ENCODE measurements at places on chromosomes 4 and X.

GRCh38 chrX:4935846-4936245, 1222.4 kb upstream of the PRKX start:
- peak; percentile 35 for DNase-seq

DNA sequence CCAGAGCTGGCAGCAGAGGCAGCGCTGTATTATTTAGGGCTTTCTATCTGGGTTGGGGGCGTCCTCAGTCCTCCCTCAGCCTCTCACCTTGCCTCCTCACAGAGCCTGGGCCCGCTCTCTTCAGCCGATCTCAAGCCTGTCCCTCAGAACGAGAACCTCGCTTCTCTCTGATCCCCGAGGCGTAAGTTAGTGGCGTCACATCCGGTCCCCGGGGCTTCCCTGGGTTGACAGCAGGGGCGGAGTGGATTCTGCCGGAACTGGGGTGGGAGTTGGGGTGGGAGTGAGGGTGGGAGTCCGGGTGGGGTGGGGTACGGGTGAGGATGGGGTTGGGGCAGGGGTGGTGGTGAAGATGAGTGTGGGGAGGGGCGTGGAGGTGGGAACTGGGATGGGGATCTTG, at the start of gene MAGEA10:
TSS of gene MAGEA10 (minus strand) at position 190 of the 397 bp plus-strand sequence. CDS start 2,957 bp downstream, outside the sequence.
- DNase-seq: no peak

- DNase-seq: no peak
Observed at GRCh38 chr4:147485167-147485566, 4.3 kb downstream of the EDNRA start.

DNA sequence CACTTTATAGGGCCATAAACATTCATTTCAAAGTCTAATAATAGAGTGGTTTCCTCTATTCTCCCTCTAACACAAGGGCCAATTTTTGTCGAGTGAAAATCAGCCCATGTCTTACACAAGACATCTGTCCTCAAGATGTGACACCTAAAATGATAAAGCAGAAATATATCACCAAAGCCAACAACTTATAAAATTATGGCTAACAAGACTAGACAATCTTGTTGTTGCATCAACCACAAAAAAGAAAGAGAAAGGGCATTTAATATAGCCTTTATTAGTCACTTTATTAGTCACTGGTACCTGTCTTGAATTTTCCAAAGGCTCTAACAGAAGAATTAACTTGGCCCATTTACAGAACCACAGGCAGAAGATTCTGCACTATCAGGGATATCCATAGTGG, 161.6 kb downstream of the SMIM20 start:
- DNase-seq: peak; percentile 21

DNA sequence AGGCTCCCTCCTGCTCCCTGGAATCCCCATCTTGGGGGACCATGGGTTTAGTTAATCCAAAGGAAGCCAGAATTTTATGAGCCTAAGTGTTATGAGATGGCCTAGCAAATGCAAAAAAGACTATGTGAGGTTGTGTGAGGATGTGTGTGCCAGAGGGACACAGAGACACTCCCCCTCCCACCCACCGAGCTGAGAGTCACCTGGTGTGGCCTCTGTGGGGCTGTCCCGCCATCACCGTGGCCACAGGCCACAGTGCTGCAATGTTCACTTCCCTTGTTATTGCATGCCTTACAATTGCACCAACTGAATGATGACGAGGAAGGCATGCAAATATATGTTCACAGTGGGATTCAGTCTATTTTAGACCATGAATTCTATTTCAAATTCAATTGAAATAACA, 601 bp upstream of the FGFBP2 start:
- peak; percentile 67 for DNase-seq

DNA sequence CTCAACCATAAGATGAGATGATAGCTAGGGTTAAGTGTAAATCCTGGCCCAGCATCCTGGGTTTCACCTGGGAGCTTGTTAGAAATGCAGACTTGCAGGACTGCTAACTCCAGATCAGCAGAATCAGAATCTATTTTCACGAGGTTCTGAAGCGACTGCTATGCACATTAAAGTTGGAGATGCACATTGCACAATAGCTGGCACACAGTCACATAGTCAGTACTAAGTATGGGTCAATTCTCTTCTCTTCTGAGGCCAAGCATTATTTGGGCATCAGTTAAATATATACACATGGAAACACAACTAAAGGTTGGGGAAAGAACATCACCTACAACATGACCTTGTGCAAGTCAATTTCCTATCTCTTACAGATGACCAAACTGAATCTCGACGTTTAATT, 155.1 kb upstream of the FGF13 start:
- DNase-seq: no peak

DNA sequence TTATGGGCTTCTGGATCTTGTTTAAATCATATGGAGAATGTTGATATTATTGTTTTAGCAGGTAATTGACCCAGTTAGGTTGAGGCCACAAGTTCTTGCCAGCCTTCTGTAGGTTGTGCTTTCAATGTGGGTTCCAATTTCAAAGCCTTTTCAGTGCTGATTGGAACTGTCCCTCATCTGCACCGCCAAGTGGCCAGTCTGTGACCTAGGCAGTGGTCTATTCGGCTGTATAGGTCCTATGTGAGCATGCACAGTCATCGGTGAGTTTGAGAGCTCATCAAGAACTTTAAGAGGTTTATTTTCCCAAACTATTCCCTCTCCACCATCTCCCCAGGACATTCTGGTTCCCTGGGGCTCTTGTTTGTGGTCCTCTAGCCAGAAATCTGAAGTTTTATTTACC, 35.7 kb downstream of the DDX53 start:
- DNase-seq: no peak

- no peak for DNase-seq
Observed at GRCh38 chr4:121449416-121449815, 68.6 kb upstream of the QRFPR start.

GRCh38 chrX:112270991-112271390, 188.4 kb upstream of the TRPC5 start:
- no peak for DNase-seq

DNA sequence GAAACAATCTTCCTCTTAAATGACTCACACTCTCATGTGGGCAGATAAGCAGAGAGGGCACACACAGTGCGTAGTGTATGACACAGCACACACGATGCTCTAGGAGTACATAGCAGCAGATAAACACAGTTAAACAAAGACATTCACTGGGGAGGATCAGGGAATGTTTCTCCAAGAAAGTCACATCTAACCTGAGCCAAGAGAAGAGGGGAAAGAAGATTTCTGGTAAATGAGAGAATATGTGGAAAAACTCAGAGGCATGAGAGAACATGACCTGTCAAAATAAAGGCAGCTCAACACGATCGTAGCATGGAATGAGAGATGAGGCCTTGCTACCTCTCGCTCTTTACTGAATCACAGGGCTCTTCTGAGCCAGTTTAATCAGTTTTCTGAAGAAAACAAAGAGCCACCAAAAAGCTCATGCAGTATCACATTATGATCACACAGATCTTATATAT, 251.0 kb downstream of the ANK2 start:
- DNase-seq: no peak

GRCh38 chr4:25234390-25235370, 847 bp downstream of the PI4K2B start:
- DNase-seq: no peak

DNA sequence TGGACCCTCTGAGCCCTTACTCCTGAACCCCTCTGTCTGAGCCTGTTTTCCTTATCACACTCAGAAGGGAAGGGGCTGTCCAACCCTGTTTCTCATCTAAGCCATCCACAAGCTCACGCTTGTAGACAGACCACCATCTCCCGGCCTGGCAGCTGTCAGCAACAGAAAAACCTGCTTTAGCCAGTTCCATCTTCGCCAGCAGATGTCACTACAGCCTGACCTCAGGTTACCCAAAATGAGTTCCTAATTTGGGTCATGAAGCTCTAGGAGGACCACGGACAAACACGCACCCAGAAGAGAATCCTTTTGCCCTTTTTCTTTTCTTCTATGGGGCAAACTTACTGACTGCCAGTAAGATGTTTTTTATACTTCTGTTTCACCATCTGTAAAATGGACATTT, 445.4 kb downstream of the BCOR start:
- no peak for DNase-seq

DNA sequence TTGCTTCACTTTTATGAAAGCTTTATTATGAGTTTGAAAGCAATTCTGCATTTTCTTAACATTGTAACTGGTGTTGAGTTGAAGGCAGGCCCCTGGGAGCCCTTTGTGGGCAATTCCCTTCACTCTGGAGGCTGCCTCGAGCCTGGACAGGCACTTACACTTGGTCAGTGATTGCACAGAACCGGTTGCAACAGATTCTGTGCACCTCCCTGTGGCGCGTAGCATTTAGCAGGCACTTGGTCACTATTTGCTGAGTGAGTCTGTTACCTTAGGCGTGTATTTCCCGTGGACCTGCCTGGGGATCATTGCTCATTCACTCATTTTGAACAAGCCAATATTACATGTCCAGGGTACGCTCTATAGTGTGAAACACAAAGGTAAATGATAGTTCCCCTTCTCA, 80.4 kb downstream of the PTTG2 start:
- no peak for DNase-seq

DNA sequence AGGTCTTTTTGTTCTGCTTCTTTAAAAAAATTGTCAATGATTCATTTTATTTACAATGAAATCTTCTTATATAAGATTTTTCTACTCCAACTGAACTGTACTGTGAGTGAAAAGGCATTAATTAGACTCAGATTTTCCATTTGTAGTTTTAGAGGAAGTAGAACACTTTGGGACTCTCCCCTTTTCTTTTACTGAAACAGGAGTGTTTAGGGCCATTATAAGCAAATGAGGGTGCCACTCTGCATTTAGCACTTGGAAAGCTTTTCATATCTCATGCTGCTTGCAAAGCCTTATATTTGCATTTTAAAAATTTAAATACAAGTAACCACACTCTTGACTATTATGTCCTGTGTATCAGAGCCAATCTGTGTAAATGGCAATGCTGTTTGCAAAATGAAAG, 584.3 kb downstream of the KLHL13 start:
- no peak for DNase-seq

- no peak for DNase-seq
Observed at GRCh38 chr4:79248610-79249009, 77.3 kb downstream of the NAA11 start.

- DNase-seq: no peak
Observed at GRCh38 chr4:149711593-149712365, 103.9 kb downstream of the IQCM start.

DNA sequence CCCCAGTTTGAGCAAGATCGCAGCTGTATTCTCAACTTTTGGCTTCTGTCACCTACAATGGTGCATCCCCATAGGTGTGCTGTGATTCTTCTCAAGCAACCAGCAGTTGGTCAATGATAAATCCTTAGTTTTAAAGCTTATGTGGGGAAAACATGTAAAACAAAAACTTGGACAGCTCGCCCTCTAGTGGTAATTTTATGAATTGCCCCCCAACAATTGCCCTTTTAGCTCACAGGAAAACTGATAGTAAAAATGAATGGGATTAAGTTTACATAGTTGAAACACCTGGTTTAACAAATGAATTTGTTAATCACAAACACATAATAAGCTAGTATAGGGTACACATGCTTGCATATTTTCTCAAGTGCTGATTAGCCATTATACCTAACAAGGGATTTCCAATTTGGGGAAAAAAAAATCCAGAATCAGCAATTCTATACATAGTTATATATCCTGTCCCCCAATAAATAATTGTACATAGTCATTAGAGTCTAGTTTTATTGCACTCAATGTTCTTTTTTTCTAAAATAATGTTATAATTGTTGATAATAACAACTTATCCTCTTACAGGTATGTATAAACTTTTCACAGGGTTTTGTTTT, 30.1 kb downstream of the TEX13A start:
- DNase-seq: no peak

- DNase-seq: no peak
Observed at GRCh38 chr4:2385516-2385915, 32.9 kb downstream of the ZFYVE28 start.

DNA sequence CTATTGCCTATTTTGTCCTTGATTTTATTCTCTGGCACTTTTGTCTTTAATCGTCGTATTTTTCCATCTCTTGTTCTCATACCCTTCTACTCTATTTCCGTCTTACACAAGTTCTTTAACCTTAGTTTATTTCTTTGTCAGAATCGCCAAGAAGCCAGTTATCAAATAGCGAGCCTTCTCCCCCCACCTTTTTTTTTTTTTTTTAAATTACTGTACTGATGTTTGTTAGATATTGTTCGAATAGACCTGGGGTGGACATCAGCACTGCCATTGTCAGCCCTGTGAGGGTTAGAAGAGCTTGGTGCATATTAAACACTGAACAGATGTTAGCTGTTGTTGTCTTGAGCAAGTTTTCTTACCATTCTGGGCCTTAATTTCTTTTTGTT, 1.2 kb downstream of the SPCS3 start:
- DNase-seq: no peak

- no peak for DNase-seq
Observed at GRCh38 chrX:103531002-103531401, 11.7 kb upstream of the RAB40A start.

GRCh38 chr4:147287588-147287890, 193.4 kb upstream of the EDNRA start:
- no peak for DNase-seq

DNA sequence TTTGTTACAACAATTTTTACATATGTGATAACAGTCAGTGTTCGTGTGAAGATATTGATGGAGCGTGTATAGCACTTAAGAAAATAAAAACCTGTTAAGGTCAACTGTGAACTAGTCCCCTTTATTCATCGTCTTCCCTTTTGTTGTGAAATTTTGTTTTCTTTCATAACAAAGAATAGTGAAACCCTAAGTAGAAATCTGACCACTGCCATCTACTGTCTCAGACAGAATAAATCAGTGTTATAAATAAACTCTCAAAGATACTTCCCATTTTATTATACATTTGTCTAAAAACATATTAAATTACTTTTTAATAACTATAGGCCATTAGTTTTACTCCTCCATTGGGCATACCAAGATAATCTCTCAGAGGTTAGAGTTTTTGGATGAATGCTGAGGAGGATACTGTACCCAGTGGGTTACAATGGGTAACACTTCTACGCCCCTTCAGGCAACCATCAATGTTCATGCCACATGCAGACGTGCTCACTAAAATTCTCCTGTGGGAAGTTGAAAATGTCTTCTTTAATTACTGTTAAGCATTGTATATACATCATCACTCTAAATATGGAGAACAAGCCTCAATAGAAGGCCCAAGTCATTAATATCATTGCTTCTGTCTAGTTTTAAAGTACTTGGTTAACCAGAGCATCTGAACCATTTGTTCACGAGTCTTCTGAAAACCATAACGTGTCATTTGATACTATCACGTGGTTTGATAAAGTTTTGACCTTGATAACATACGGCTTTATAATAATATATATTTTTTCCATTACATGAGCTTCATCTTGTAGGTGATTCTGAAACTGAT, 171.2 kb downstream of the TMA16 start:
- DNase-seq: no peak

DNA sequence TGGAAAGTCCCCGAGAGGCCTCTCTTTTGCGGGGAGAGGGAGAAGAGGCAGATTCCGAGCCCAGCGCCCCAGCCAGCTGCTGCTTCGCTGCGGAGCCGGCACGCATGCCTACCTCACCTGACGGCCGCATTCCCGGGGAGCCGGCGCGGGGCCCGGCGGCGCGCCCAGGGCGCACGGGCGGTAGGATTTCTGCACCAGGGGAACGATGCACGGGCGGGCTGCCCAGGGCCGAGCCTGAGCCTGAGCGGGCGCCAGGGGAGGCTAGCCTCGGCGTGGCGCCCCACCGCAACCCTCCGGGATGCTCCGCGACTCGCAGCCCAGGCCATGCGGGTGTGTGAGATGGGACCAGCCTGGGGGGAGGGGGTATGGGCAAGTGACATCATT, 81.3 kb upstream of the SCML1 start:
- DNase-seq: no peak

- DNase-seq: no peak
Observed at GRCh38 chr4:82948647-82949204, 48.2 kb downstream of the THAP9 start.

- DNase-seq: no peak
Observed at GRCh38 chr4:98921292-98921691, 7.6 kb downstream of the EIF4E start.

- no peak for DNase-seq
Observed at GRCh38 chrX:68343551-68343950, 89.7 kb downstream of the OPHN1 start.
